Nucleus accumbens (tissue), 56 donors: ENCODE measurements at places on chromosomes 2 and 18.

DNA sequence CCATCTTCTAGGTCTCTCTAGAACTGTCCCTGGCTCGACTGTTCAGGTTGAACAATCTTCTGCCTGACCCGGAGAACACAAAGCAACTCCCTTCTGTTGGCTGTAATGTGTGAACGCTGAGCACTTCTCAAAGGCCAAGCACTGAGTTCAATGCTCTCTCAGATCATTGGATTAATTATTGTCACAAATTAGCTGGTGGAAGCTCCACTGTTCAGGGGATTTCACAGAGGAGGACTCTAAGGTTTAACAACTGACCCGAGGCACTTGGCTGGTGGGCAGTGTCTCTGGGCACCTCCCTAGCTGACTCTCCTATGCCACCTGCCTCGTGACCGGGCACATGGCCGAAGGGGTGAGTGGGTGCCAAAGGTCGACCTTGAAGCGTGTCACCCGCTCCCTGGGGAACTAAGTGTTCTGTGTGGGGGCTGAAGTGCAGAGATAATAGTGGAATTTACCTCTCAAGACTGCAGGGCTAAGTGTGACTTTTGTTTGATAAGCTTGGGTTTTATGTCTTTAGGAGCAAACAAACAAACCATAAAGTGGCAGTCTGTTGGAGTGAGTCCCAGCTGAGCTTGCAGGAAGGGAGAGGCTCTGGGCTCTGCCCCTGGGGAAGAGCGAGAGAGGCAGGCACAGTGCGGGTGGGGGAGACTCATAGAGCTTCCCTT lies 64.8 kb downstream of the BCL2L11 start:
- DNase-seq: no peak

- DNase-seq: no peak
Measured at GRCh38 chr2:3443506-3444084, 64.1 kb downstream of the TRAPPC12 start.

DNA sequence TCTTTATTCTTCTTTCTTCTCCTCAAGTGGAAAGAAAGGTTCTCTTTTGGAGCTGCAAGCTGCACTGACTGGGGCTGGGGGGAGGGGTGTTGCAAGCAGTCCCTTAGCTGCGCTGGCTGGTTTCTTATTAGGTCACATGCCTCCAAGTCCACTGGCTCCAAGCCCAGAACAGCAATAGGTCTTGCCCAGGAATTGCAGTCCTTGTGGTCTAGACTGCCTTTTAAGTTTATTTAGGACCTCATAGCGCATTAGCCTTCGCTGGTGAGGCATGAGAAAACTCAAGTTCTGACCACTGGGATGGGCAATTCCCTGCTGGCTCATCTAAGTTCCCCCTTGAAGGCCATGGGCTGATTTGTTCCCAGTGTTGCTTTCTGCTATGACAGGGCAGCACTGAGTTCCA lies 138.6 kb upstream of the SCN7A start:
- DNase-seq: no peak

DNA sequence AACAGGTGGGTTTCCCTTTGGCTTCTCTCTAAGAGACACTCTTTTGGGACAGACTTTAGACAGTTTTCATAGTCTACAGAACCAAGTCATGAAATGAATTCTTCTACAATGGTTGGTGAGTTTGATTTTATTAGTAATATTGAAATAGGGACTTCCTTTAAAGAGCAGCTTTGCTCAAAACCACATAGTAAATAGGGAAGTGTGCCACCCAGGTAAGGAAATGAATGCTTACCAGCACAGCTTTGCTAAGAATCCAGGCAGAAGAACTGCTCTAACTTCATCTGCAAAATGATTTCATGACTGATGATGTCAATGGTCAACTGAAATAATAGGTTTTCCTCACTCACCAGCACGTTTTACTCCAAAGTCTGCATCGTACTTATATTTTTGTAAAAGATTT lies 89.2 kb downstream of the NYAP2 start:
- DNase-seq: no peak

- no peak for DNase-seq
Measured at GRCh38 chr2:238597638-238598528, 171.2 kb downstream of the ASB1 start.

GRCh38 chr2:121696410-121696930 lies 40.2 kb downstream of the NIFK start:
- DNase-seq: no peak

DNA sequence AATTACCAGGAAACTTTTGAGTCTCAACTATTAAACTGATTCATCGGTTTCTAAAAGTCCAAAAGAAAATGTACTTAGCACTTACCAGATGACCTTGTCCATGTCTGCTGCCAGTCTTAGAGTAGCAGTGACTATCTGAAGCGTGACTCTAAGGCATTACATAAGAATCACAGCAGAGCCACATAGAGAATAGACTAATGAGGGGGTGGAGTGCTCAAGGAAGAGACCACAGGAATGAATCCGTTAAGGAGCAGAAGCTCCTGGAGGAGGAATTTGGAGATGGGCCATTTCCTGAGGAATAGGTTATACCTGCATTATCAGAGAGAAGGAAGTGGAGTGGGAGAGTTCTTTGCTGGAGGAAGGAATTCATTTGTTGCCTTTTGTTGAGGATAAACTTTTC lies 116.0 kb downstream of the MAP3K20 start:
- no peak for DNase-seq

DNA sequence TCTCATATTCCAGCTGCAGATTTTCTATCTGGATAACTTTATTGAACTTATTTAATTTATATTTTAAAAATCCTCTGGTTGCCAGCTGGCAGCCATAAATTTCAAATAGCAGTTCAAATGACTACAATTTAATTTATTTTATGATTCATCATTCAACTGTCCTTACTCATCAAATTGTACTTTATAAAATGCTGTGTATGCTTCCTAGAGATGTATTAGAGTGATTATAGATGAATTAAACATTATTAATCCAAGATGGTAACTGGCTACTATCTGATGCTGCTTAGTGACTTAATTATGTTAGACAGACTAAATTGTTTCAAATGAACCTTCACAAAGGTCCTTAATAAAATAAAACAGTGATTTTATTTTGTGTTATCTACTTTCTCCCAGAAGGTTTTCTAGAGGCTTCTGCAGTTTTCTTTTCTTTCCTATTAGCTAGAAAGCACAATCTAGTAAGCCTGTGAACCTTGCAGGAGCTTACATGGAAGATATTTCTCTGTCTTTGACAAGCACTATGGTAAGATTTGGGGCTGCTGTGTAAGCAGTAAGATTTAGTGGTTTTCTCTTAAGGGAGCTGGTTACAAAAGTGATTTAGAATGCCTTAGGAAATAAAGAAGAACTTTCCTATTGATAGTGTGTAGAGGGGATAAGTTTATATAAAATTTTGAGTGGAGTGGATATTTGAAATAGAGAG lies 322.3 kb downstream of the FSIP2 start:
- DNase-seq: no peak

DNA sequence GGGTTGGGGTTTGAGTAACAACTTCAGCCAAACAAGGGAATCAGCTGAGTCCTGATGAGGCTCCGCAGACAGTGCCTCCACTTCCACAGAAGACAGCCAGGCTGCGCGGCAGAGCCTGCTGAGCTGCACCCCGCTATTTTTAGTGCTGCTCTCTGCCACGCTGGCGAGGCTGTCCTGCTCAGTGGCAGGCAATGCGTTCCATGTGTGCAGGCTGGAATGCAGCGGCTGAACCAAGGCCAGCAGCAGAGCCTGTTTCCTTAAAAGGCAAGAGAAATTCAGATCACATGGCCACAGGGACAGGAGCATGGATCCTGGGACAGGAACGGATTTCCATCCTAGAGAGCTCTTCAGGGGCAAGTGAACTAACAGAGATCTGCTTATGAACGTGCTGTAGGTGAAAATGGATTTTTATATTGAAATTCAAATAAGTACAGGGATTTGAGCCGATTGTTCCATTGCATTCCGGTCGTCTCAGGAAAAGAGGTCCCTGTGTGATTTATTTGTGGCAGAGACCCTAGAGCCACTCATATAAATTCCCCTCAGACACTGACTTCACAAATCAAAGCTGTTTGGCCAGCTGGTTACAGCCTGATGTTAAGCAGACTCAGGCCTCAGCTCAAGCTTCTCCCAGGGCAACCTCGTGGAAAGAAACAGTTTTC lies 98.7 kb downstream of the COL6A3 start:
- DNase-seq: peak; percentile 38
